CD4-positive, alpha-beta T cell treated with Interleukin-6 for 4 hours (primary cell): ENCODE measurements at places on chromosomes 7 and 10.

- DNase-seq, result no peak
These were observed 118.9 kb downstream of the CDH23 start for GRCh38 chr10:71515531-71516172.

GRCh38 chr10:116324951-116325635 lies 845 bp downstream of the CCDC172 start:
- DNase-seq, result no peak

GRCh38 chr10:96482815-96483588 lies 30.7 kb downstream of the TLL2 start:
- DNase-seq, result no peak

DNA sequence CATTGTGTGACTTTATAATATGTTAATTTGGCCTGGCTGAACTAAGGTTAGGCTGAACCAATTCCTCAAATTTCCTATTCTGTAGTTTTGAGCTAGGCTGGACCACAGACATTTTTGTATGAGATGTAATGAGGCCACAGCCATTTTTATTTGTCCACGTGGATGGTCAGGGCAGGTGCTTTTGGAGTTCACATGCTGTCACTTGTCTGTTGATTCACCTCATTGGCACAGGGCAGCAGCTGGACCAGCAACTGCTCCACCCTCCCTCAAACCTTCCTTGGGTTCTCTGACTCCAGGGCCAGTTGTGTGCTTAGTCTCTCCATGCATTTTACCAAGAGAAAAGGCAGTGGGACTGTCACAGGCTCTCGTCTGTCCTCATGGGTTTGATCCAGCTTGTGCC lies 76.1 kb upstream of the NPS start:
- no peak for DNase-seq

GRCh38 chr7:98755138-98755898 lies 114.5 kb downstream of the TMEM130 start:
- no peak for DNase-seq

GRCh38 chr10:93703066-93703465 lies 674 bp upstream of the FRA10AC1 start:
- peak; percentile 5 for DNase-seq

DNA sequence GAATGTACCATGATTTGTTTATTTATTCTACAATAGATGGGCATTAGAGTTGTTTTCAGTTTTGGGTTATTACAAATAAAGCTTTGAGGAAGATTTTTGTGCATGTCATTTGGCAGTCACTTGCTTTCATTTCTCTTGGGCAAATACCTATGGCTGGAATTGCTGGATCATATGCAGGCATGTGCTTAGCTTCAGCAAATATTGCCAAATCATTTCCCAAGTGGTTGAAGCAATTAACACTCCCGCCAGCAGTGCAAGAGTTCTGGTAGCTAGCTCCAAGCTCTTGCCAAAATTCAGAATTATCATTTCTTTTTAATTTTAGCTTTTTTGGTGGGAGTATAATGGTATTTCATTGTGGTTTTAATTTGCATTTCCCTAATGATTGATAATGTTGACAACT lies 32.9 kb upstream of the PCBD1 start:
- no peak for DNase-seq

GRCh38 chr10:129962031-129962871 lies 1.8 kb downstream of the EBF3 start:
- no peak for DNase-seq

DNA sequence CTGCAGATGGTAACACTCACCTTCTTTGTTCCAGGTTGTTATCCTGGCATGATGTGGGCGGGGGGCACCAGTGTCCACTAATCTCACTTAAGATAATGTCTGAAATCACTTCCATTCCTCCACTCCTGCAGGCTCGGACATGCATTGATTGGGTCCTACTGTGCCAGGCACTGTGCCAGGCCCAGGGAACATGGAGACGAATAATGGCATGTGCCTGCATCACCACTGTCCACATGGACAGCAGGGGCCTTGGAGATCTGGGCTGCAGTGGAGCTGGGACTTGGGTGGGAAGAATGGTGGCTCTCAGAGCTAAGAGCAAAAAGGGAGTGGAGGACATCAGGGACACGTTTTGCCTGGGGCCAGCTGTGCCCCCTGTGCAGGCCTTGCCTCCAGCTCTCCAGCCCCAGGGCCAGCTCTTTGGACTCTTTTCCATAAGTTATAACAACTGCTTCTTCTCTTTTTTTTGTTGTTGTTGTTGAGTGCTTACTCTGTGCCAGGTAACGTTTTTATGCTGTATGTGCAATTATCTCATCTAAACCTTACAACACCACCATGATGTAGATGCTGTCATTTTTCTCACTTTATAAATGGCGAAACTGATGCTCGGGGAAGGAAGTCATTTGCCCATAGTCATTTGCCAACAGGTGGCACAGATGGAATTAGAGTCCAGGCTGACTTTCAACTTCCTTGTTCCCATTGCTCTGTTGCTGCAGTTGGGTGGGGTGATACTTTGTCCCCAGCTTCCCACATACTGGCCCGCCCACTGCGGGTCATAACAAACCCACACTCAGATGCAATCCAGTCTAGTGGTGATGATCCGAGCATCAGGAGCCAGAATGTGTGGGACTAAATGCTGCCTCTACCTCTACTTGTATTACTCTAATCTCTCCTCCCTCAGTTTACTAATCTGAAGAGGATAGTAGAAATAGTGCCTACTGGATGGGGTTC lies 19.1 kb downstream of the PLPP4 start:
- DNase-seq, result no peak

- no peak for DNase-seq
These were observed 99.0 kb upstream of the ITGB1 start for GRCh38 chr10:33056828-33057596.

DNA sequence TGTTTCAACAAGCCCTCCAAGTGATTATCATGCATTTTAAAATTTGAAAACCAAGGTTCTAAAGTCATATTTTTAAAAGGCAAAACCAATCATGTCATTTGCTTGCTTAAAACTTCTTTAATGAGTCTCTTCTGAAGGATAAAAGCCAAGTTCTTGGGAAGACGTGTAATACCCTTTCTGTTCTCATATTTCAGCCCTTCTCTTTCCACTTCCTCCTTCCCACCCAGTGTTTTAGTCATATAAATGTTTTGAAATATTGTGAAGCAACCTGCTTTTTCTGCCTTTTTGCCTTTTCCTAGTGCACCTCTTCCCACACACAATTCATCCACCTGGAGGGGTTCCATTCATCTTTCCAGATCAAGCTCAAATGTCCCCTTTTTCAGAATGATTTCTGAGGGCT lies 211.1 kb upstream of the LRRTM3 start:
- no peak for DNase-seq

- DNase-seq, result no peak
These were observed 918 bp upstream of the STRA8 start for GRCh38 chr7:135232720-135233119.

GRCh38 chr10:117594722-117595121 lies 52.2 kb downstream of the EMX2 start:
- no peak for DNase-seq

- no peak for DNase-seq
These were observed 572.1 kb upstream of the POM121L12 start for GRCh38 chr7:52463341-52463740.

DNA sequence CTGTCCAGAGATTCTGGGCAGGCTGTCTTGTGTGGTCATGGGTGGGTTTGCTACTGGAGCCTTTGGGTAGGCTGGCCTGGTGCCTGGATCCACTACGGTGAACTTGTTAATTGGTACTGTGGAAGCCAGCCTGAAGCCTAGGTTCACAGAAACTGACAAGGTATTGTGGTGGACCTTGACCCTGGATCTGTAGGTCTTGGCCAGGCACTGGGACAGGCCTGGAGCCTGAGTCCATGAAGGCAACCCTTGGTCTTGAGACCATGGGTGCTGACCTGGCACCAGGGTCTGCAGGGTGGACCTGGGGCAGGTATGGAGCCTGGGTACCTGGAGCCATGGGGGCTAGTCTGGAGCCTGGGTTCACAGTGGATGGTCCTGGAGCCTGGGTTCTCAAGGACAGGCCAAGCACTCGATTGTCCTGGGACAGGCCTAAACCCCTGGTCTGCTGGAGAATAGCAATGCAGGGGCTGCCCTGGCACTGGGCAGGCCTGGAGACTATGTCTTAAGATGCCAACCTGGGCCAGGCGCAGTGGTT lies 85.8 kb downstream of the CCDC3 start:
- no peak for DNase-seq

DNA sequence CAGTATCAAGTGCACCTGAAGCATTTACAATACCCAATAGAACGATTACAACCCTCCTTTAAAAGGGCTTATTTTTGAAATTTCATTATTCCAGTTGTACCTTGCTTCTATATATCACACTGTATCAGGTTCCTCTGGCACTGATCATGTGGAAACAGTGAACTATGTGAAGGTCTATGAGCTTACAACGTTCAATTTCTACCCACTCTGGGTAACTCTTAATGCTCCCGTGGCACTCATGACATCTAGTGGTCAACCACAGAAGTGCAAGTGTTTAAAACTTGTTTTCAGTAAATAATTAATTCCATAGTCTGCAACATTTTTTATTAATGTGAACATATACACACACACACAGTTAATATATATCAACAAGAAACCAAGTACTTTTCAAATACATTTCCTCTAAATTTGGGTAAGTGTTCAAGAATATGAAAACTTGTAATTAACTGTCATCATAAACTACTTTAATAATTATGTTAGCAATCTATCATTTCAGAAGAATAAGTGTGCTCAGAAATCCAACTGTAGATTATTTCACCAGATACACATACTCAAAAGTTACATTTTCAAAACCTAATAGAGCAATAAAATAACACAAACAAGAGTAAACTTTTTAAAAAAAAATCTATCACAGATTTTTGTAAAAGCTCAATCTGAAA lies 61.0 kb downstream of the MPP7 start:
- DNase-seq, result peak; percentile 48

DNA sequence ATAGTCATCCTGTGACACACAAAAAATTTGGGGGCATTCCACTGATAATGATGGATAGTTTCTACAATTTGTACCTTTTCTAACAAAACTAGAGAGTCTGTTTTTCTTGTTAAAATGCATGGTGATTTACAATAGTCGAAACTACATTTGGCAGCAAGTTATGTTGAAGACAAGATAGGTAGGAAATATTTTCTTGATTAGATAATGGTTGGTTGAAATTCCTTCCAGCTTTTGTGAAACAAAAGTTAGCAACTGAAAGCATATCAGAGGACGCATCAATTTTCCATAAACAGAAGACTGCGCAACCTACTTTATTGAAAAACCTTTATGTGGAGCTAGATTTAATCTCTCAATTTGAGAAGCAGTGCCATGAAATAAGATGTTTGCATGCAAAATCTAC lies 155.8 kb upstream of the GLI3 start:
- no peak for DNase-seq

- DNase-seq, result no peak
These were observed 33.7 kb downstream of the RAB18 start for GRCh38 chr10:27537787-27538186.

GRCh38 chr10:45673074-45673648 lies 589 bp upstream of the ZFAND4 start:
- no peak for DNase-seq

DNA sequence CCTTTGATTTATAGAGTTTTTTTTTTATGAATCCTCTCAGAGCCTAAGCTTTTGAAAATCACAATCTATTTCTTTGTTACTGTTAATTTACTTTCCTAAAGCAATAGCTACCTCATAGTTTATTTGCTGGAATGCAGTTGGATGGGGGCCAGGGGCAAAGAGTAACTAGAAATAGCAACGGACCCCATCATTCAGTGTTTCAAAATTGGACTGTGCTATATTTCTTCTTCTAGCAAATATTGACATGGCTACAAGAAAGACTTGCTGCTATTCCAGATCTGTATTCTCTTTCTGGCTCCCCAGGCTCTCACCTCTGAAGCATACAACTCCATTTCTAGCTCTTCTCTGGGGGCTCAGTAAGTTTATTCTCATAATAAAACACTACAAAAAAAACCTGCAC lies 661.6 kb upstream of the NRG3 start:
- no peak for DNase-seq

GRCh38 chr10:96153070-96153469 lies 23.0 kb downstream of the ZNF518A start:
- no peak for DNase-seq

GRCh38 chr7:11830582-11831155 lies 1.3 kb downstream of the THSD7A start:
- no peak for DNase-seq

DNA sequence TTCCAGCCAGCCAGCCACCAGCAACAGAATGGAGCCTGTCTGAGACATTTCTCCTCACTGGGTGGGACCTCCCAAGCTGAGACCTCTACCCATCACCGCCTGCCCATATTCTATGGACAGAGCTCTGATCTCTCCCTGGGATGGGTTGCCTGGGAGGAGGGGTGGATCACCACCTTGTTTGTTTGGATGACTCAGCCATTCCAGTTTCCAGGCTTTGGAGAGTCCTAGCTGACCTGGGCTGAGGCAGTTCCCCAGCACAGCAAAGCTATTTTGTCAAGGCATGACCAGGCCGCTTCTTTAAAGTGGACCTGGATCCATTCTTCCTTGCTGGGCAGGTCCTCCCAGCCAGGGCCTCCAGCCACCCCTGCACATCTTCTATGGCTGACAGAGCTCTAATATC lies 982.3 kb downstream of the DNAJB9 start:
- DNase-seq, result no peak

DNA sequence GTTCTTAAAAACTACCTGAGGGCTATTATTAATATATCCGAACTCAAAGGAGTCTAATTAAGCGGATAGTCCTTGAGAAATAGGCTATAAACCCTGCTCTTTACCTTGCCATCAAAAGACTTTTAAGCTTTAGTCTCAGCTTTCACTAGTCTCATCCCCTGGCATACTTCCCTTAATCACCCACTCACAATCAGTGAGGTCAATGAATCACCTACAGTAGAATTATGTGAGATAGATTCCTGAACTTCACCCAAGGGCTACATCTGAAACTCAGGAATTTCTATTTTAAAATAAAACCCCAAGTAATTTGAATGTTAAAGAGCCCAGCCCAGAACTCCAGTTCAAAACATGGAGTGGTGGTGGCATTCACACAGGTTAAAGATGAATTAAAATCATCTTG lies 108.7 kb downstream of the ETV1 start:
- DNase-seq, result no peak

- DNase-seq, result no peak
These were observed 38.0 kb downstream of the DRGX start for GRCh38 chr10:49357910-49358309.

DNA sequence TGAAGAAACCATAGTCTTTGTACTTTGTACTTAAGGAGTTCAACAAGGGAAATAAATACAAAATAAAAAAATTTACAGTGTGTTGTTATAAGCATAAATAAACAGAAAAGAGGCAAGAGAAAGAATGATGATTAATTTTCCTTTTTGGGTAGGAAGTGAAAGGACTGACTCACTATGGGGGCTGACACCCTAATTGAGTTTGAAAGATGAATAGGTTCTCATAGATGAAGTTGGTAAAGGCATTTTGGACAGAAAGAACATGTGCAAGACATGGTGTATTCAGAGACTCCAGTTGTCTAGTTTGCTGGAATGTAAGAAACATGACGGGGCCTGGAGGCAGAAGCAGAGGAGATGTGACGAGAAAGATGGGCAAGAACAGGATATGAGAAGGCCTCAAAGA lies 83.7 kb downstream of the VPS50 start:
- DNase-seq, result no peak

GRCh38 chr10:96673318-96674099 lies 46.8 kb downstream of the PIK3AP1 start:
- DNase-seq, result peak; percentile 4
